ENCODE measurements at places on chromosomes 5 and 9.

- no peak for DNase-seq
Observed at GRCh38 chr5:65059681-65060598, 291.2 kb downstream of the CWC27 start.

GRCh38 chr9:111148052-111149017 is 110.1 kb upstream of the LPAR1 start:
- DNase-seq = no peak

DNA sequence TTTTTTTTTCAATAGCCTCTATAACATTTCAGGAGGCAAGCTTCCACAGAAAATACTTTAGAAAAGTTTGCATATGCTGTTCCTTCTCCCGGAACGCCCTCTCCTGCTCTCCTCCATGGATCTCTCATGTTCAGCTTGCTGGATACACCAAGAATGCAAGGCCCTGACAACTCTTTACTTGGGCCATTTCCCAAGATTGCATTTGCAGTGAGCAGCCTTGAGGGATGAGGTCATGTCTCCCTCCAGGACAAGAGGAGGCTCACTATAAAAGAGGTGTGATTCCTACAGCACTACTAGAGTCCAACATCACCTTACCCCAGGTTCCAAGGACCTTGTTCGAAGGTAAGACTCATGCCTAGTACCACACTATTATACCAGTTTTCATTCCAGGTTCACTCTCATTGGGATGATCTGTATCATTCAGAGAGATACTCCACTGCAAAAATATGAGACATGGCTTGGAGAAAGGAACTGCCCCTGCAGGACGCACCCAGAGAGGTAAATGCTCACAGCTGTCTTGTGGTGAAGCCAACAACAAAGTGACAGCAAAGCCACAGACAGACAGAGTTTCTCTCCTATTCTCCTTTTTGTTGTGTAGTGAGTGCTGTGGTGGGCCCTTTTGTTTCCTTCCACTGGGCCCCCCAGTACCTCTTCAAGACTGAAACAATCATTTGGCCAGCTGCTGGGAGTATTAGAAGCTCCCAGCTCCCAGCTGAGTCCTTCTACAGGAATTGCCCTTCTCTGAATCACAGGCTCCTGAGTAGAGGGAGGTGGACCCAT is 151.7 kb upstream of the ZNF366 start:
- DNase-seq = no peak

DNA sequence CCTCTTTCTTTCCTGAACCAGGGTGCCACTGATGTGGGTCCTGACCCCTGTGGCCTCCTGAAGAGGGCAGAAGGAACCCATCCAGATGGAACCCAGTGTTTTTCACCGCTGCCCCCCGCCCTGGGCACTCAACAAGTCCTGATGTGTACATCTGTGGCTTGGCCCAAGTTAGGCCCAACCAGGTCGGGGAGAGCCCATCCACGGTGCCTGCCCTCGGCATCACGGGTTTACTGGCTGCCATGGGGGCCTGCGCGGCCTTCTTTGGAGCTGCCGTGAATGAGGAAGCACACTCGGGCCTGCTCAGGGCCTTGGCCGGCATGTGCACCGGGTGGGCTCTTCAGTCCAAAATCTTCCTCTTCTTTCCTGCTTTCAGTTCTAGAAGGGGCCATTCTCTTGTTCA is 5.8 kb downstream of the ECSCR start:
- DNase-seq = no peak

GRCh38 chr9:126442636-126443035 is 116.0 kb downstream of the MVB12B start:
- DNase-seq = no peak

DNA sequence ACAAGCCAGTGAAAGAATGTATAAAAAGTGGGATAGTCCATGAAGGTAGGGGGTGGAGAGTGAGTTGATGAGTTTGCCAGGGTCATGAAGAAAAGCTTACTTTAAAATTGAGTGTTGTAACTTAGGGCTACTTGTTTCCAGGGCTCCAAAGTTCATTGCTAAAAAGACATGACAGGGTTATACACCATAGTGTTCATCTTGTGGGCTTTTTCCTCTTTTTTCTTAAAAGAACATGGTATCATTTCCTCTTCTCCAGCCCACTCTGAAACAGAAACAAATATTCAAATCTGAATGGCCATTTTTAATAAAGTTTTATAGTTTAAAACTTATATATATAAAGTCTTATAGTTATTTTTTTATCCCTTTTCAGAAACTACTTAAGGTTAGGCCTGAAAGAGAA is 115.7 kb upstream of the SMC2 start:
- DNase-seq = no peak

- DNase-seq = no peak
Observed at GRCh38 chr9:88312517-88313103, 75.6 kb upstream of the SPIN1 start.

Data from Panc1 (cell line).